D721Med (cell line): ENCODE measurements at places on chromosomes 12 and 14.

DNA sequence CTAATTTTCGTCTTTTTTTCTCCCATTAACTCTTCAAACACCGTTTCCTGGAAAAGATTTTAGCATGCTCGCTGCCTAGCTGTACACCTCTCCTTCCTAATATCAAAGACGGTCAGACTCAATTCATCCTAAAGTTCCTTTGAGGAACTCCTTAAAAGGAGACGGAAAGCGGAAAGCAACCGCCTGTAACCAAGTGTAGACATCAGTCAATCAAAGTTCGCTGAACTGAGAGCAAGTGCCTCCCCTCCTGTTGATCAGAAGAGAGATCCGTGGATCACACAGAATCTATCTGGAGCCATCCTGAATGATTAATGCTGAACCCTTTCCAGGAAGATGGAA lies 412 bp upstream of the TEP1 start:
- no peak for DNase-seq

DNA sequence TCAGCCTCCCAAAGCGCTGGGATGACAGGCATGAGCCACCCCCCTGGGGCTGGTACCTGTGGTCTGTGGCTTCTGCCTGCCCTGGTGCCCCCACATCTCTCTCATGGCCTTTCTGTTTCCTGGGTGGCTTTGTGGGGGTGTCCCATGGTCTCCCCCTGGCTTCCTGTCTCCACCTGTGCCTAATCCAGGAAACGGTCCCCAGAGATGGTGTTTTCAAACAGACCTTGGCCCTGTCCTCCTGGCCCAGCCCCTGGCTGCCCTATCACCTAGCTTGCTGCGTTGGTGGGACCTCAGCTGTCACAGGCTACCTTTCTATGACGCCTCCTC lies 18.1 kb downstream of the MEG3 start:
- DNase-seq = no peak

- DNase-seq = no peak
Observed at GRCh38 chr12:109689426-109689825, 24.2 kb upstream of the FAM222A start.

DNA sequence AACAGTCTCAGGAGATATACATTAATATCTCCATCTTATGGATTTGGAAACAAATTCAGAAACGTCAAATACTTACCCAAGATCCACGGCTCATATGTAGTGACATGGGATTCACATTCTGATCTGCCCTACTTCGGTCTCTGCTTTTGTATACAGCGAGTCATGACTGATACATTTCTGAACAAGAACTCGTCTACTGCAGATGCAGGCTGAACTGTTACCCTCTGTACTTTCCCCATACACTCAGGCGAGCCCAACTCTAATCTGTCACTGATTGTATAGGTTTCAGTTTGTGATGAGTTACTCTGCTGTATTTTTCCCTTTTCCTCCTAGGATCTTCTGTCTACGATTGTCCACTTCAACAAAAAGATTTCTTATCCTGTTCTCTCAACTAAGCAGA lies 441.6 kb downstream of the CCDC91 start:
- no peak for DNase-seq

GRCh38 chr14:64513271-64513670 lies 8.7 kb downstream of the ZBTB1 start:
- DNase-seq = no peak

GRCh38 chr14:24609655-24610344 lies at the start of gene GZMH:
Gene GZMH, minus strand, starts transcription at chr14:24609685. Its CDS starts 72 bp downstream, at chr14:24609613.
- no peak for DNase-seq

GRCh38 chr12:30909349-30910037 lies 17.1 kb upstream of the TSPAN11 start:
- DNase-seq = no peak

DNA sequence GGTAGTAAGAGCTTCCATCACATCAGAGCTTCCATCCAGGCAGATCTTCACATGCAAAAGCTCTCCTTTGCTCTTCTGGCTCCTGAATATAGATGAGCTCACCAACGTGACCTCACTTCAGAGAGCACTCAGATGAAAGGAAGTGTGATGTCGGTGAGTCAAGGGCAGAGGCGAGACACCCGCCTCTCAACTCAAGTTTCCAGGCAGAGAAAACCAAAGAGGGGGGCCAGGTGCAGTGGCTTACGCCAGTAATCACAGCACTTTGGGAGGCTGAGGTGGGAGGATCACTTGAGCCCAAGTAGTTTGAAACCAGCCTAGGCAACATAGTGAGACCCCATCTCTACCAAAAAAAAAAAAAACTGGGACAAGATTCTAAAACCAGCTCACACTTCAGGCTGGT lies 126.9 kb downstream of the DUSP6 start:
- DNase-seq = no peak

DNA sequence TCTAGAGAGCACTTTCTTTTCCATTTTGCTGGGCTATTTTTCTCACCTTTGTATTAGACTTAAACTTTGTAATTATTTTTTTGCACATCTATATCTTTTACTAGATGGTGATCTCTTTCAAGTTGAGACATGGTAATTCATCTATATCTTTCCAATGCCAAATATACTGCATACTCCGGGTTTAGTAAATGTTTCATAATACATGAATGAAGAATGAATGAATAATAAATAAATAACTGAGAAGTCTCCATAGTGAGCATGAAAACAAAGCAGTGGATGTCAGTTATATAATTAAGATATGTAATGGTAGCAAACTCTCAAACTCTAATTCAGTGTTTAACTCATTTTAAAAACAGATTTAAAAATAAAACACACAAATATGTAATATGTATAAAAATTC lies 342.5 kb upstream of the KITLG start:
- DNase-seq = no peak

- no peak for DNase-seq
Observed at GRCh38 chr12:24069532-24070395, 120.3 kb upstream of the SOX5 start.

DNA sequence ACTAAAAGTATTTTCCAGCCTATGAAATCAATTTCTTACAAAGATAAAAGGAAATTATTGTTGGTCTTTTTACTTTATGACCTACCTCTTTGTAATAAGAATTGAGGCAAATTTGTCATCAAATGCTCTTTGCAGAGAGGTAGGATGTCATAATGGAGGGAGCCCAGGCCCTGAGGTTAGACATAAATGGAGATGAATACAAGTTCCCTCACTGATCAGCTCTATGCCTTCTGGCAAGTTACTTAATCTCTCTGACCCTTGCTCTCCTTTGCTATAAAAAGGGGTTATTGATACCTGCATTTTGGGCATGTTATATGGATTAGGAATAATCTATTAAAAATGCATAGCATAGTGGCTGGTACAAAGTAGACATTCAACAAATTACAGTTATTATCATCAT lies 146.9 kb upstream of the KRR1 start:
- DNase-seq = no peak

DNA sequence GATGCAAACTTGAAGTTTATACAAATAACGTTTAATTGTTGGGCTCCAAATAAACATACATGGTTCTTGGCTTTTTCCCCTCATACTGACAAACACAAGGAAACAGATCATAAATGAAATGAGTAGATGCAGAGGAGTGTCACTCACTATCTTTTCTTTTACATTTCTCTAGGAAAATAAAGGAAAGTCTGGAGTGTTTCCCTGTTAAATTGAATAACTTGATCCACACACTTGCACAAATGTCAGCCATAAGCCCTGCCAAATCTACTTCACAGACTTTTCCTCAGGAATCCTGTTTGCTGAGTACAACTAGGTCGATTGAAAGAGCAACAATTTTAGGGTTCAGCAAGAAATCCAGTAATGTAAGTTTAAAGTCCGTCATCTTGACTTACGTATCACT lies 175.3 kb downstream of the PLCZ1 start:
- DNase-seq = no peak

GRCh38 chr12:47052274-47052673 lies 27.1 kb upstream of the PCED1B start:
- no peak for DNase-seq

GRCh38 chr12:56224102-56224701 lies at the start of gene NABP2:
Gene NABP2, plus strand, starts transcription at chr12:56224342. Its CDS starts 515 bp downstream, at chr12:56224857.
- DNase-seq = peak; percentile 97

DNA sequence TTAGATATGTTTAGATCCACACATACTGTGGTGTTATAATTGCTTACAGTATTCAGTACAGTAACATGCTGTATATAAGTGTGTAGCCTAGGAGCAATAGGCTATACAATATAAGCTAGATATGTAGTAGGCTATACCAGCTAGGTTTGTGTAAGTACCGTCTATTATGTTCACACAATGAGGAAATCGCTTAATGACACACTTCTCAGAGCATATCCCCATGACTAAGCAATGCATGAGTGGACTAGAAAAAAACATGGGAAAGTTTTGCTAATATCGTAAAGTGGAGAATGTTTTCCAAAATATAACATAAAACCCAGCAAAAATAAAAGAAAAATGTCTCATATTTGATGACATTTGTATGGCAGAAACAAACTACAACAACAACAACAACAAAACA lies 27.3 kb downstream of the AKAP3 start:
- no peak for DNase-seq

DNA sequence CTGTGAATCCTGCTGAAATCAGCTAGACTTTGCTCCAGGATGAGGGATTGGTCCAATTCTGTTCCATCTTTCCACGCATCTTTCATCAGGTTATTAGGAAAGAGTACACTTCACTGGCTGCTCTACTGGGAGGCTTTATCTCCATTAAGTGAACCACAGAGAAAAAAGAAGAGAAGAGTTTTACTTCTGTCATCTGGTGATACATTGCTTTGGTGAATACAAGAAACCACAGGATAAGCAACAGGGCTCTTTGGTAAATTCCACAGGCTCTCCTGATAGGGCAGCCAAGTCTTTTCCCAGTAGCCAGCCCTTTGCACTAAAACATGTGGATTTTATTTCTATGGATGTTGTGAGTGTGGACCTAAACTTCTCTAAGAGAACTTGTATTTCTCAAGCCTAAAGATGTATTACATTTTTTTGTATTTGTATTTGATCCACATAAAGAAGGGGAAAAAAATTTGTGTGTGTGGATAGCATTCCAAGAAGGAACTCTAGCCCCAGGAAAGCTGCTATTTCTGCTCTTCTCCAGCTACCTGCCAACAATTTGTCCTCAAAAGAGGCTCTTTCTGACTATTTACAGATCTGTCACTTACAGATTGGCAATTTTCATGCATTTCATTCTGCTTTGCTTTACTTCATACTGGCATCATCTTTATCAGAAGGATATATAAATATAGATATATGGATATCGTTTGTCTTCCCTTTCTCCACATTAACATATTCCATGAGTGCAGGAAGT lies 1117.6 kb upstream of the TMEM132C start:
- DNase-seq = no peak

GRCh38 chr14:96309133-96309895 lies 53.3 kb downstream of the BDKRB1 start:
- no peak for DNase-seq

GRCh38 chr14:34628681-34629135 lies 1.2 kb downstream of the SNX6 start:
- no peak for DNase-seq

GRCh38 chr12:65756956-65757511 lies 67.2 kb upstream of the HMGA2 start:
- DNase-seq = no peak

DNA sequence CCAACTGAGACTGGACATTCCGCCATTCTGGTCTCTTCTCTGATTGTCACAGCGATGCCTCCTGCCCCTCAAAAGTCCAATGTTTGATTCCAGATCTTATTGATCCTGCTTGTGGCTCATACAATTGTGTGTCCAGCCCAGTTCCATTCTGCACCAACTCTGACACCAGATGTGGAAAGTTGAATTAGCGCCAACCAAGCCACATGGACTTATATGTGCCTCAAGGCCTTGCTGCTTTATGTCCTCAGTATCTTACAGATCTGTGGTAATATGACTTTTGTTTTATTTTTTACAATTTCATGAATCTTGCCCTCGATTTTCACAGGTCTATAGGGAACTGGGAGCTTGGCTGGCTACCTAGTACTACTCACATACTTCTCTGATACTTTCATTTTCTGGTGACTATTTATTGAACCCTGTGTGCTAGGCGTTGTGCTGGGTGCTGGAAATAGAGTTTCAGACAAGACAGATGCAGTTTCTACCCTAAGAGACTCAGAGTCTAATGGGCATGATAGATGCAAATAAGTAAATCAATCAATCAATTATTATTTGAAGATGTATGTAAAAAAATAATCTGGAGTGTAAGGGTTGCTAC lies 472.0 kb downstream of the TMTC2 start:
- DNase-seq = no peak

DNA sequence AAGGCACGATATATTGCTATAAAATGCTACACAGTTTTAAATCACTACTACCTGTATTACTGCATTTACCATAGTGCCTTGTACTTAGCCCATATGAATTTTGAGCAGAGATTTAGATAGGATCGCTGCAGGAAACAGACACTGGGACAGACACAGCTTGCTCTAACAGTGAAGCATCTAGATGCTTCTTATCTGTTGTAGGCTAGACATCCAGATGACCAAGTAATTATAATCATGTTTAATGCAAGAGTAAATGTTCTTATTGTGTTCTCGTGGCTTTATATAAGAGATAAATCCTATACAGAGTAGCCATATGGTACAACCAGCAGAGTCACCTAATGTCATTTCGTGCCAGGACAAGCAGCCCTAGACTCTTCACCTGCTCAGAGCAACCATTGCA lies 92.8 kb downstream of the ASCL1 start:
- no peak for DNase-seq

GRCh38 chr14:55946231-55946630 lies 172.0 kb upstream of the PELI2 start:
- no peak for DNase-seq

- DNase-seq = no peak
Observed at GRCh38 chr14:72753879-72754400, 140.0 kb downstream of the DPF3 start.

GRCh38 chr12:98769068-98769467 lies 124.0 kb downstream of the APAF1 start:
- DNase-seq = no peak

GRCh38 chr14:20624495-20625070 lies 16.9 kb downstream of the OR6S1 start:
- DNase-seq = no peak

DNA sequence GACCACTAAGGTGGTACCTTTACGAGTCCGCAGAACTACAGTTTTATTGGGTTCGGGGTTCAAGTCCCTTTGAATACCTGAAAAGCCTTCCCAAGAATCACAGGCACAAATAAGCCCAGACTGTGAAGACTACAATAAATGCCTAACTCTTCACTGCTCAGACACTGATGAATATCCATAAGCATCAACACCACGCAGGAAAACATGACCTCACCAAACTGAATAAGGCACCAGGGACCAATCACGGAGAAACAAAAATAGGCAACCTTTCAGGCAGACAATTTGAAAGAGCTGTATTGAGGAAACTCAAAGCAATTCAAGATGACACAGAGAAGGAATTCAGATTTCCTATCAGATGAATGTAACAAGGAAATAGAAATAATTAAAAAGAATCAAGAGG lies 24.2 kb upstream of the P2RX7 start:
- DNase-seq = no peak

- no peak for DNase-seq
Observed at GRCh38 chr14:52259434-52259833, 8.1 kb upstream of the PTGDR start.
